ENCODE measurements at places on chromosomes 1 and 21.

GRCh38 chr1:81492628-81493027, 308.1 kb upstream of the ADGRL2 start:
- DNase-seq, result no peak

- DNase-seq, result no peak
Measured at GRCh38 chr1:201414051-201414738, 7.3 kb downstream of the TNNI1 start.

DNA sequence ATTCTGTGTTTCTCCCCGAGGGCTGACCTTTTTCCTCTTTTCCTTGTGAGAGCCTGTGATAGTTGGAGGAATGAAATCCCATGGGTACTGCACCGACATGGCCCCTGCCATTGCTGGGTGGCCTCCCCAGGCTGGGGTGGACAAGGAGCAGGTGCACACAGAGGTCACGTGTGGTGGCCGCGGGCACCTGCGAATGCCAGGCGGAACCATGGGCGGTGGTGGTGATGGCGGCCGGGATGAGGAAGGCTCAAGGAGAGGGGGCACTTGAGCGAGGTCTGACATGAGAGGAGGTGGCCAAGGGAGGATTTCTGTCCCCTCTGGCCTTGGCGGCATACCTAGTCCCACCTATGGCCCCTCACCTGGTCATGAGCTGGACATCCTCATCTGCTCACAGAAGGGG, 69.6 kb downstream of the AJAP1 start:
- no peak for DNase-seq

DNA sequence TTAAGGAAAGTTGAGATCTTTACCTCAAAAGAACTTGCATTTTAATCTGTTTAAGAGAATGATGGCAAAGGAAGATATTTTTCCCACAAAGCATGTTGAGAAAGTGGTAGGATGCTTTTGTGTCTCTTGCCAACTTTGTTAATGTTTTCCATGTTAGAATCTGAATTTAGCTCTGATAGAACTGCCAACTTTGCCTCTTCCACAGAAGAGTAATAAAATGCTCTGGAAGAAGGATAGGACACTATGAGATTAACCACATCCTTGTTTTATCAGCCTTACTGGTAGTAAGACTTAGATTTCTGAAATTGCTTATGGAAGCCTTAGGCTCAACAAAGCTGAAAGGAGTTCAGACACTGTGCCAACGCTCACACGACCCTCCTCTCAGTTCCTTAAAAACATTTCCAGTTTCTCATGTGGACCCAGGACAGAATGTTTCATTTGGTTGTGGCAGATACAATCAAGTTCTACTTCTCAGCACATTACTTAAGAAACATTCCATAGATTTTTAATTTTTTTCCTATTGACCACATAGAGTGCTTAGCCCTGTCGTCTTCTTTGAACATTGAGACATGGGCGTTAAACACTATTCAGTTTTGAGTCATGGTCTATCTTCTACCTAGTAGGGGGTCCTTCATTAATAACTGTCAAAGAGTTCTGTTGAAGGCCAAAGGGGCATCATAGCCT, 59.0 kb downstream of the MTR start:
- no peak for DNase-seq

GRCh38 chr1:172514108-172514507, 18.8 kb upstream of the SUCO start:
- DNase-seq, result no peak

DNA sequence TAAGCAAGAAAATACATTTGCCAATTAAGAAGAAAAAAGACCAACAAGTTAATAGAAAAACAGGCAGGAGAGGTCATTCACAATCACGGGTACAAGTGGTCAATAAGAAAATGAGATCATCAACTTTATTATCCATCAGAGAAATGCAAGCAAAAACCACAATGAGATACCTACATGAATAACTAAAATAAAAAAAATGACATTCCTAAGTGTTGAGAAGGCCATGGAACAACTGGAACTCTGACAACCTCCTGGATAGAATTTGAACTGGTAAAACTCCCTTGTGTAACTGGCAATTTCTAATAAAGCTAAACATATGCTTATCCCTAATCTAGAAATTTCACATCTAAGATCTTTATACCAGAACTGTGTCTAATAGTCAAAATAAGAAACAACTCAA, 135.4 kb upstream of the BACE2 start:
- no peak for DNase-seq

GRCh38 chr1:223153177-223154119, 10.4 kb upstream of the TLR5 start:
- DNase-seq, result no peak

DNA sequence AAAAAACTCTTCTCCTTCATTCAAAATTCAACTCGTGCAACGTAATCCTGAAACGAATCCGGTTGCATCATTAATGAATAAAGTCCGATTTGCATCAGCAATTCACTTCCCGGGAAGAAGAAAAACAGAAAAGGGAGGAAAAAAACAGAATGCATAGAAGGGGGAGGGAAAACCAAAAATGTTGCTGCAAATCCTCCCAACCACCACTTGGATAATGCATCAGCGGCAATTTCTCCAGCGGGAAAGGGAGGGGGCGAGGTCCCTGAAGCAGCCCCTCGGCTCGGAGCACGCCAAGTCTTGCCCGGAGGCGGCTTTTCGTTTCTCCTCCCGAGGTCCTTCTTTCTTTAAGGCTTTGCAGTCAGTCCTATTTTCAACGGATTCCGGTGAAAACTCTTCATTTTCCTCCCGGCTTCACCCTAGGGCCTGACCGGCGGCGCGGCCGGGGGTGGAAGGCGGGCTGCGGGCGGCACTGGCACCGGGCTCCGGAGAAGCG, 723 bp downstream of the CDC42BPA start:
- no peak for DNase-seq

- no peak for DNase-seq
Measured at GRCh38 chr1:104953555-104953954, 1203.9 kb downstream of the AMY1C start.

- no peak for DNase-seq
Measured at GRCh38 chr1:13697738-13698137, 2.2 kb upstream of the PRDM2 start.

- DNase-seq, result no peak
Measured at GRCh38 chr1:200731654-200732332, 6.9 kb upstream of the CAMSAP2 start.

DNA sequence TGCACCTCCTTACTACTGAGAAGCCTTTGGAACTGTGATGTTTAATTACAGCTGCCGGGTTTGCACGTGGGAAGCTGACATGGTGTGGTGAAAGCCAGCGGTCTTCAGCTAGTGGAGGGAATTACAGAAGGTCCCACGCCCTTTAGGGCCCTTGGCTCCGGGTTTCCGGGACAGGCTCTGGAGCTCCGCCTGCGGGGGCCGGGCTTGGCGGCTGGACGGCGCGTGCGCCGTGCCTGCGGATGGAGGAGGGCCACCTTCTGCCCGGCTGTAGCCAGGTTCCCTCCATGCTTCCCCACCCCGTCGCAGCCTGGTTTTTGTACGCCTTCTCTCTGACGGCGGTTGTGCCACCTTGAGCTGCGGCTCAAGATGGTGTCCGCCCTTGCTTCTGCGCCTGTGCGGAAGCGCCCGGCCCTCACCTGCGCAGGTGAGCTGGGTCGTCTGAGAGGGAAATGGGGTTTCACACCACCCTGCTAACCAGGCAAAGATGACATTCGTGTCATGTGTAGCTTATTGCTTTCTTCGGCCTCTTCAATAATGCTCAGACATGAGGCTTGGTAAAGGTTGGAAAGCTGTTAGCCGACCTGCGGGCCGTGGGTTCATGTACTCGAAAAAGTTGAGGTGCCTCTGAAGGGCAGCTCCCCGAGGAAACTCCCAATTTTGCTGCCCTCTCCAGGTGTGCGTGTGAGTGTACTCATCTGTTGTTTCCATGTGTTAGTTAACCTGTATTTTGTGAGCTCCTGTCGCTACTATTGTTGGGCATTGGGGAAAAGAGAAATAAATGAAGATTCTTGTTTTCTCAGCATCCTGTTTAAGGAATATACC, 36.6 kb upstream of the OPRD1 start:
- peak; percentile 47 for DNase-seq

GRCh38 chr21:30014886-30015285, 75.1 kb upstream of the GRIK1 start:
- no peak for DNase-seq

DNA sequence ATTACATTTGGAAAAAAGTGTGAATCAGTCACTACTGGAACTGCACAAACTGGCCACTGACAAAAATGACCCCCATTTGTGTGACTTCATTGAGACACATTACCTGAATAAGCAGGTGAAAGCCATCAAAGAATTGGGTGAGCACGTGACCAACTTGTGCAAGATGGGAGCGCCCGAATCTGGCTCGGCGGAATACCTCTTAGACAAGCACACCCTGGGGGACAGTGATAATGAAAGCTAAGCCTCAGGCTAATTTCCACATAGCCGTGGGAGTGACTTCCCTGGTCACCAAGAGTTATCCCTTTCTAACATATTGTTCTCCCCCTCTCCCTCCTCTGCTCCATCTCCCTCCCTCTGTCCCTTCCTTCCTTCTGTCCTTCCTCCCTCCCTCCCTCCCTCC, 47.7 kb upstream of the RHOU start:
- no peak for DNase-seq

DNA sequence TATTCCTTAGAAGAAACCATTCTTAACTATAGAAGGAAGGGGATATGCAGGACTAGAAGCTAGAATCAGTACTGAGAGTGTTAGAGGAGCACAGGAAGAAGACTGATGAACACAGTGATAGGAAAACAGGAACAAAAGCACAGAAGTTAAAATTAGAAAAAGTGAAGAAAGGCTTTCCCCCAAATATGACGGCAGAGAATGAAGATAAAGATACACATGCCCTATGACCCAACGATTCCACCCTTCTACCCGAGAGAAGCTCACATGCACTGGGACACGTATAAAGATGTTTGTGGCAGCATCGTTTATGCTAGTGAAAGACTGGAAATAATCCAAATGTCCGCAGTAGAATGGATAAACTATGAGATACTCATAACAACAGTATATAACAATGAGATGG, 74.2 kb downstream of the DTL start:
- no peak for DNase-seq

- DNase-seq, result no peak
Measured at GRCh38 chr1:151175863-151176262, at the start of gene TMOD4. TSS of gene TMOD4 (minus strand) at chr1:151175981. CDS start at chr1:151174875, 1,106 bp downstream.

- no peak for DNase-seq
Measured at GRCh38 chr1:221217029-221217428, 337.8 kb downstream of the HLX start.

- no peak for DNase-seq
Measured at GRCh38 chr1:67729872-67730271, 44.9 kb downstream of the GADD45A start.

DNA sequence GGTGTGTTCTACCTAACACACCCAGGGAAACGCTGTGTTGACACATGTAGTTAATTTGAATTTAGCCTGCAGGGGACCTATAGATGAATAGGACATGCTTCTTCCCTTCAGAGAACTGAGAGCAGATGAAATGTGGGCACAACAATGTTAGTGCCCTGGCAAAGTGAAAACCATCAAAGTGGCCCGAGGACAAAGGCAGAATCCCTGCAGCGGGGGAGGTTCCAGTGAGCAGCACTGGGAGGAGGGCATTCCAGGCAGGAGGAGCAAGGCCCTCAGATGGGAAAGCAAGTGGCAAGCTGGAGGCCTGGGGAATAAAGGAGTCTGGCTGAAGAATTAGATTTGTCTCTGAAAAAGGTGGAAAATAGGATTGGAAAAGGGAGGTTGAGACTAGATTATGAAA, 37.2 kb downstream of the C1orf94 start:
- no peak for DNase-seq

DNA sequence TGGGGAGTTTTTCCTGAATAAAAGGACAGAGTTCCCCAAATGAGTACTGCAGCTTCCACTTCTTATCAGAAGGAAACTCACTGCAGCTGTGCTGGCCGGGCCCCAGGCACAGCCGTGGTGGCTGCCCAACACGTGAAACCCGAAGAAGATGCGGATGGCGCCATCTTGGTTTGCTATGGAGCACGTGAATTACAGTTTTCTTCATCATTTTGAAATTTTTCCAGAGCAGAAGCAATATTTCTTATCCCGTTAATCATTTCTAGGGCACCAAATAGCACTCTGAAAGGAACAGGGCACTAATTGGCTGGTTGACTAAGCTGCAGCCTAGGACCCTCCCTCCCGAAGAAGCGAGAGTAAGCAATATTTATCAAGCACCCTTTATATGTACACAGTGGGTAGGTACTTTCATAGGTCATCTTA, 63.2 kb upstream of the EPS8L3 start:
- no peak for DNase-seq

- no peak for DNase-seq
Measured at GRCh38 chr1:46533179-46533864, 18.1 kb downstream of the KNCN start.

DNA sequence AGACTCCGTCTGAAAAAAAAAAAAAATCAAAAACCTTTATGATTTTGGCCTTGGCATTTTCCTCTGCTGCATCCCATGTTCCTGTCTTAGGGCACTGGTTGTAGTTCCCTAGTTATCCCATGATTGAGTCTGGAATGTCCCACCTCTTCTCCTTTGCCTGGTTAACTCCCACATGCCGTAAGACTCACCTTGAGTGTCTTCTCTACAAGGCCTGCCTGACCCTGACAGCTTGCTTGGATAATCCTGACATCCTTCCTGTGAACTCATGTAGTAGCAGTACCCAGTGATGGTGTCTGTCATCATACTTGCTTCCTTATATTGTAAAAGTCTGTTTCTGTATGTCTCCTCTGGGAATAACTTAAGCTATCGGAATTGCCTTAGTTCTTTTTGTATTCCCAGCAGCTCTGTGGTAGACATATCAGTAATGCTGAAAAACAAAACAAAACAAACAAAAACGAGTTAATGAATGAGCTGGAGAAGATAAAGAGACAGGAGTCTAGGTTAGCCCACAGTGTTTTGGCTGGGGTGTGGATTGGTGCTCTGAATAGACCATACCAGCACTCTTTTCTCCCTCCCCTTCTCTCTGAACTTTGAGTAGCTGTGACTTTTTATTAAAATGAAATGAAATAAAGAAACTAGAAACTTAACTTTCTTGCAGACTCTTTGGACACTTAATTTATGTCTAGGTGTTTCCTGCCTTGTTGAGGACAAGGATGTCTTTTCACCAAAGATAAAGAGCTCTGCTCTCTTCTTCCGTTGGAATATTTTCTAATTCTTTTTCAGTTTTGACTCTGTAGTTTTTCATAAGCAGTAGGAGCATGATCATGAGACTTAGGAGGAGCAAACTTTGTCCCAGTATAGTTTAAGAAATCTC, 15.1 kb downstream of the NEK7 start:
- no peak for DNase-seq

- no peak for DNase-seq
Measured at GRCh38 chr21:35579520-35580293, 480.6 kb downstream of the SETD4 start.

GRCh38 chr1:60149251-60149650, 75.7 kb upstream of the C1orf87 start:
- DNase-seq, result no peak

DNA sequence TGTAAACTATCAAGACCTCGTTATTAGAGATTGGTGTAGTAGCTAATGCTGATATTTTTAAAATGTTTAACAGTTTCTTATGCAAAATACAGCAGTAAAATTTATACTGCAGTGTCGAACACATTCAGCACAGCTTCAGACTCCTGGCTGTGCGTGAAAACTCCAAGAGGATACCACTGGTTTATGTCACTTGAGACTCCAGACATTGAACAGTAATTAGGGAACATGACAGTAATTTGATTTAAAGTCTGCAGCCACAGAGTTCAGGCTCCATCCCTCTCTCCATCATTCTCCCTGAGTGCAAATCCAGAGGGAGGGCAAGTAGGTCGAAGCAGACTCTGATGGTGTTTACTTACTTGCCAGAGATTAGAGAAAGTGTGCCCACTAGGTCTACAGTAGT, 94.2 kb downstream of the AK5 start:
- no peak for DNase-seq
